Esophagus (tissue), 2 donors: ENCODE measurements at places on chromosomes 13 and 19. TPM values are rescaled to one million over a fixed set of nuclear protein-coding genes. Genes with fewer than 3 reads are reported as not detected.

The WDR88 gene
- polyA plus RNA-seq, result not detected

The SPACA4 gene
- polyA plus RNA-seq, result 1.9 TPM

The MUC16 gene
- 0.06 TPM for polyA plus RNA-seq

The NEK5 gene
- 0.08 TPM for polyA plus RNA-seq

The C5AR1 gene
- 0.71 TPM for polyA plus RNA-seq

The PNMA8C gene
- polyA plus RNA-seq, result not detected

The FFAR2 gene
- polyA plus RNA-seq, result 0.59 TPM

The FGF22 gene
- polyA plus RNA-seq, result 0.86 TPM

The TUBA3C gene
- polyA plus RNA-seq, result not detected

The TUBB4A gene
- 0.16 TPM for polyA plus RNA-seq

The FBN3 gene
- polyA plus RNA-seq, result 0.02 TPM

The TSEN34 gene
- 55.0 TPM for polyA plus RNA-seq

The FLT1 gene
- 2.1 TPM for polyA plus RNA-seq

The NCCRP1 gene
- polyA plus RNA-seq, result 296 TPM

The SLC27A1 gene
- polyA plus RNA-seq, result 8.7 TPM

The BCL2L12 gene
- 10.0 TPM for polyA plus RNA-seq

The MEIS3 gene
- polyA plus RNA-seq, result 4.4 TPM
